Stimulated activated CD4-positive, alpha-beta T cell treated with anti-CD3 and anti-CD28 coated beads, Interleukin-2, amount 100 ng/mL, for 24 hours (primary cell): ENCODE measurements at places on chromosomes 11 and 22.

DNA sequence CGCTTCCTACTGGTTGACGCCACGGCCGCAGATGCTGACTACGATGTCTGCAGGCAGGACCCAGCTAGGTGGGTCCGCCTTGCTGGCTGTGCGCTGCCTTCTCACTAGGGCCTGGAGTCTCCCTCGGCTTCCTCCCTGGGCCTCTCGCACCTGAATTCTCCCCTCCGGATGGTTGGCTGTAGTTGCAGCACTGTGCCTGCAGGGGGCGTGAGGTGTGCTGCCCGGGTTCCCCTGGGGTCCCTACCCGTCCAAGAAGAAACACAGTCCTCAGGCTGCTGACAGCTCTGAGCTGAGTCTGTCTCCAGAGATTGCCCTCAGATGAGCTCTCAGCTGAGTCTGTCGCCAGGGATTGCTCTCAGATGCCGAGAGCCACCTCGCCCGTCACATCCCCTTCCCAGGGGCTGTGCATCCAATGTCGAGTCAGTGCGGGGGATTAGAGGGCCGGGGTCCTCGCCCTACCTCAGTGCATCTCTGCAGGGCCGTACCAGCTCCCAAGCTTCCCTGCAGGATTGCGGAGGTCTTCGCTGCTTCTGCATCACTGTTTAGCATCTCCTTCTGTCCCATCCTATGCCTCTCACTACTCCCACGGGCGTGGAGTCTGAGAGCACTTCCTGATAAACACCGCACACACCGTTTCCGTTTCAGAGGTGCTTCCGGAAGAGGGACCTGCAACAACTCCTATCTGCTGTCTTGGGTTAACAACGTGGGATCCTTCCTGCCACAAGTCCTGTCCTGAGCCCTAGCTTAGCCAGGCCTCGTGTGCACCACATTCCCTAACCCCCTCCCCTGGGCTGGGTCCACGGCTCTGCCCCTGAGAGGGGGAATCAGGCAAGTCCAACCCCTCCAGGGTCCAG lies 196.9 kb downstream of the CSNK2A3 start:
- peak; percentile 64 for DNase-seq

GRCh38 chr11:27254744-27255446 lies 108.1 kb downstream of the CCDC34 start:
- no peak for DNase-seq

- no peak for DNase-seq
Measured at GRCh38 chr11:88544656-88545280, 207.2 kb upstream of the CTSC start.

- no peak for DNase-seq
Measured at GRCh38 chr22:31602259-31602952, 59.6 kb downstream of the PISD start.

DNA sequence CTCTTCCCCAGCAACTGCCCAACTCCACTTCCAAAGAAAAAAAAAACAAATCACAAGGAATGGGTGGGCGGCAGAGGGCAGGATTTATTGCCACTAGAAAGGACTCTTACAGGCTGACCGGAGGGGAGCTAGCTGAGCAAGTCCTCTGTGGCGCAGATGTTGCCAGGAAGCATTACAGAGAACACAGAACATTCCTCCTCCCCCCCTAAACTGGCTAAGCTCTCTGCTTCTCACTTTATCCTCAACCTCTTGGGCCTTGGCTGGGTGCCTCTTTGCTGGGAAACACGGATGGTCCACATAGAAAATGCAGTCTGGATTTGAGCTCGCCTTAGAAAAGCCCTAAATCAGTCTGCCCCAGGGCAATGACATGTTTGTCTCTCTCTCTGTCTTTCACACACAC lies 12.6 kb upstream of the FJX1 start:
- DNase-seq = no peak

- no peak for DNase-seq
Measured at GRCh38 chr11:76592961-76593360, 77.6 kb downstream of the LRRC32 start.

DNA sequence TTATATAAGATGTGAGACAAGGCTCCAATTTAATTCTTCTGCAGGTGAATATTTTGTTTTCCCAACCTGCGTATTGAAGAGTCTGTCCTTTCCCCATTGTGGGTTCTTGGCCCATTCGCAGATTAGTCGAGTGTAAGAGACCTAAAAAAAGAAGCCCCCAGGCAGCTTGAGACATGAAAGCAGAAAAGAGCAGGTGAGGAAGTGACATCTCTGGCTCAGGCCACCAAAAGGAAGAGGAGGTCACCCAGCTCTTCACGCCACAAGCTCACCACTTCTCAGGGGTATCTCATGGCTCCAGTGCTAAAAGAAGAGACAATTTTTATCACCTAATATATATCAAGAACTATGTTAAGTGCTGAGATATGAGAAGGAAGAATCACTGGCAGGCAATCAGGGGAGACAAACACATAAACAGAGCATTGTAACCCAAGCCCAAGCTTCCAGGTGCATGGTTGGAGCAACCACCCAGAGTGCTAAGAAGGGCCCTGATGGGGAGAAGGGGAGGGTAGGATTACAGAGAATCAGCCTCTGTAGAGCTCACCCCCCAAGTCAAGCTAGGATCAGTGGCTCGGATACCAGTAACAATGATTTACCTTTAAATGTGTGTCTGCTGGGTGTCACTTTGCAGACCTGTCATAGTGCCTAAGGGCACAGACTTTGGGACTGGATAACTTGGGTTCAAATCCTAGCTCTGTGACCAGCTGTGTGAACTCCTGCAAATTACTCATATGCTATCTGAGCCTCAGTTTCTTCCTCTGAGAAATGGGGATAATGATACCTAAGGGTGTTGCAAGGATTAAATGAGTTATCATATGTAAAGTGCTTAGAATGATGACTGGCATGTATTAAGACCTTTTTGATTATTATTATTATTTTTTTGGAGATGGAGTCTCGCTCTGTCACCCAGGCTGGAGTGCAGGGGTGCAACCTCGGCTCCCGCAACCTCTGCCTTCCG lies 39.2 kb downstream of the MCHR1 start:
- no peak for DNase-seq

GRCh38 chr11:2791521-2792380 lies 92.0 kb upstream of the KCNQ1OT1 start:
- peak; percentile 26 for DNase-seq

GRCh38 chr22:42418811-42419242 lies 13.4 kb downstream of the NFAM1 start:
- no peak for DNase-seq

DNA sequence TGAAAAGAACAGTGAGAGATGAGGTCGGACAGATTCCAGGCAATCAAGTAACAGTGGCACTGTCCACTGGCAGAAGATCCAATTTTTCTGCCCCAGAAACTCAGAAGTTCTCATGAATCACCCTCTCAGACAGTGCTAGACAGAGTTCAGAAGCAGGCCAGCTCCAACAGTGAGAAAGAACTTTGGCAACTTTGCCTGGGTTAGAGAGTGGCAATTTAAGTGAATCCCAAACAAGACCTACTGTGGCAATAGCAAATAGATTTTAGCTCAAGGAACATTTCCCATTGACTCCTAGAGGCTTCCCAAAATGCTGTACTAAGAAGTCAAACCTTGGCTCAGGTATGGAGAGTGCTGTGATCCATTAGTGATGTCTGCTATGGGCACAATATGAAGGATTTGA lies 12.3 kb downstream of the CD44 start:
- no peak for DNase-seq

DNA sequence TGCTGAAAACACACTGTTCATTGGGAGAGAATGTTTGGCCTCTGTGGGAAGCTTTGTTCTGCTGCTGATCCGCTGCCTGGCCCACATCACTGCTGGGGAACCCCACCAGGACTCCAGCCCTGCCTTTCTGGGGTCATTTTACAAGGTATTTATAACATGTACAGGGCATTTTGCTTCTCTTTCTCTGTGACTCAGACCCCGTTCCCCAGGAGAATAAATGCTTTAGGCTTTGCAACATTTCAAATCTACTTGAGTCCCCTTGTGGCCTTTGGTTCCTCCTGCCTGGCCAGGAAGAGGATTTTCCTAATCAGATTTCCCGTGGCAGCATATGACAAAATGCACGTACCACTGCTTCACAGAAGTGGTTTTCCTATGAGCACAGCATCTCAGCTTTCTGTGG lies 43.0 kb downstream of the BTG4 start:
- DNase-seq = no peak

DNA sequence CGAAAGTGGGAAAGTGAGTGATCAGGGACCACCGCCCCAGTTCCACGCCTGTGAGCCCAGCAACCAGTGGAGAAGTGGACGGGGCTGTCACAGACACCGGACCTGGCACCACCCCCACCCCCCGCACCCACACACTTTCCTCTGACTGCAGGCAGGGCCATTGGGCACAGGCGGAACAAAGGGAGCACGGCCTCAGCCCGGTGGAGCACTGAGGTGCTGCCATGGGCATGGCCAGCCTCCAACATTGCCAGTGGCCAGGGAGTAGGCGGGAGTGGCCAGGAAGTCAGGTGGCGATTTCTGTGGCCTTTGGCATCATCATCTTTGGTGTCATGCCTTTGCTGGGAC lies 78.5 kb downstream of the BCR start:
- DNase-seq = no peak

- no peak for DNase-seq
Measured at GRCh38 chr11:120871924-120872323, 152.0 kb upstream of the TBCEL start.

GRCh38 chr22:50076646-50077535 lies 8.3 kb downstream of the MLC1 start:
- no peak for DNase-seq

DNA sequence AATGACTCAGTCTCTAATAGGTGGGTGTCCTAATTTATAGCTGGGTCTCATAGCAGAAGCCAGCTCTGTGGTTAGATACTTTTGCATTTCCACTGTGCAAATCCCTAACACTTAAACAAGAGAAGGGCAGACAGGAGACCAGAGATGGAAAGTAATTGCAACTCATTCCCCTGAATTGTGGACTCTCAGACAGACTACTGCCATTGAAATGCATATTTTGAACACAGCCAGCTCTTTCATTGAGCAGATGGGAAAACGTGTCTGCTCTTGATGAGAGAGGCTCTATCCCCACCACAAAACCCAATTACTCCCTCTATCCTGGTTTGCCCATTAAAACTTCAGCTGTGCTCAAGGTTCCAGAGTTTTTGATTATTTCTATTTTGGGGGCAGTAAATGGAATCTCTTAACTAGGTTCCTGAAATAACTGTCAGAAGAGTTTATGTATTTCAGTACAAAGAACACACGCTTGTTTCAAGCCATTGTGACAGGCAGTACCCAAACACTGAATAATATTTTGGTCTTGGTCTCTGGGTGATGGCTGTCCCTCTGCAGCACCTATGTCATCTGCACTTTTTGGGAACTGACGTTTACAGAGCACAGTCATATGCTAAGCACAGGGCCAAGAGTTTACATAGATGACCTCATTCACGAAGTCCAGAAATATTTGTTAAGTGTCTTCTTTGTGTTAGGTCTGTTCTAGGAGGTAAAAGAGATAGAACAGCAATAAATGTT lies 41.7 kb downstream of the FAM227A start:
- no peak for DNase-seq

DNA sequence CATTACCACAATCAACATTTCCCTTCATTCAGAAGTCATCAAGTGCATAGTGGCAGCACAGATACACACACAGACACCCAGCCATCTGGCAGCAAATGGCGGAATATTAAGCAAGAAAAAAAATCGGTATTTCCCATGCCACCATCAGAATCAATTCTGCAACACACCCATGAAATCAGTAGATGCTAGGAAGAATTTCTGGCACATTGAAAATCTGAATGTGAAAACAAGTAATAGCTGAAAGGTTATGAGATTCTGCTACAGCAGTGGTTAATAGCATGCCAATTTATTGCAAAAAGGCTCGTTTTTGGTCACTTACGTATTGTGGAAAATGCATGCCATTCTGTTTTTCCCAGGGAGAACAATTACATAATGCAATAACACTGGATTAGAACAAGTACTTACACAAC lies 91.1 kb downstream of the PICALM start:
- DNase-seq = no peak

- DNase-seq = no peak
Measured at GRCh38 chr11:39255648-39256047, 2203.8 kb downstream of the LRRC4C start.

DNA sequence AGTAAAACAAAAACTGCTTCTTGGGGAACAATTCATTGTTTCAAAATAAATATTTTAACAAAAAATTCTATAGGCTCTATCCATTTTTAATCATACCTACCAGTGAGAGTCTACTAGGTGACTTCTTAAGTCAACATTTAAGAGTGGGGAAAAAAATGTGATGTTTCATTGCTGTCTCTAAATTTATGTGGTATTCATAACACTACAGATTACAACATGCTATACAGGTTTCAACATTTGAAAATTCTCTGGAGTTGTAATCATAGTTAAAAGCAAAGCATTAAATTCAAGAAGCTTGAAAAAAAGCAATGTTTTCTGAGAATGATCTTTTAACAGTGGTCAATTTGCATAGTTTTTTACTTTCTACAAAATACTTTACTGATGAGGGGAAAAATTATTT lies 18.3 kb downstream of the SBF2 start:
- DNase-seq = no peak

GRCh38 chr22:35386670-35387288 lies 5.9 kb downstream of the HMOX1 start:
- no peak for DNase-seq

GRCh38 chr11:26792941-26793340 lies 71.1 kb upstream of the SLC5A12 start:
- DNase-seq = no peak
